RWPE1 (cell line): ENCODE measurements at places on chromosomes 4 and X.

DNA sequence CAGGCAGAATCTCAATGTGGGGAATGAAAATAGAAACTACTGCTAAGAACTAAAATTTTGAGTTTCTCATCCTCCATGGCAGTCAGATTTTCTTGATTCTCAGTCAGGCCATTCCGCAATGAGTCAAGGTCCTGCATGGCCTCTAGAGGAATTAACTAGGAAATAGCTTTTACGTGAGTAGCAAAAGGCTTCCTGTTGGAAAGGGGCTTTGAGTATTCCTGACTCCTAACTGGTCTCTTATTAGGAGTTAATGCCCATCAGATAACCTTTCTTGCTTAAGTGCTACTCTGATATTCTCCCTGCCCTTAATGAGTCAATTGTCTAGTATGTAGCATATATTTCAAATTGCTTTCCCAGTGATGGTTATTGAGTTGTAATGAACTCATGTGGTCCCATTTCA is 65.7 kb upstream of the ARHGAP24 start:
- no peak for DNase-seq

- DNase-seq: no peak
Observed at GRCh38 chrX:45142185-45142584, 58.5 kb downstream of the DIPK2B start.

DNA sequence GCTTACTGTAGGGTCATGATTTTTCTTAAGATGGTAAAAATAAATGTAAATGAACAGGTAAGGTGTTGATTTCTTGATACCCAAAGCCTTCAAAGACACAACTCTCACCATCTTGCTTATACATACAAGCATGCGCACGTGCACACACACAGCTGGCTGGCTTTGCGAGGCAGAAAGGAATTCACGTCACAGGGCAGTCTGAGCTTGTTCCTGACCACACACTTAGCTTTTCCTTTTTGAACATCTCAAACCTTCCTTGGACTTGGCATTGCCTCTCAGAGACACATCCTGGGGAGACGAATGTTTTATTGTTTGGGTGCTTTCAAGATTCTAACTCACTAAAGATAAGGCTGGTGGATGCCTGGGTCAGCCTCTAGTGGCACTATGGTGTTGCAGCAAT is 175.0 kb downstream of the NHS start:
- no peak for DNase-seq

DNA sequence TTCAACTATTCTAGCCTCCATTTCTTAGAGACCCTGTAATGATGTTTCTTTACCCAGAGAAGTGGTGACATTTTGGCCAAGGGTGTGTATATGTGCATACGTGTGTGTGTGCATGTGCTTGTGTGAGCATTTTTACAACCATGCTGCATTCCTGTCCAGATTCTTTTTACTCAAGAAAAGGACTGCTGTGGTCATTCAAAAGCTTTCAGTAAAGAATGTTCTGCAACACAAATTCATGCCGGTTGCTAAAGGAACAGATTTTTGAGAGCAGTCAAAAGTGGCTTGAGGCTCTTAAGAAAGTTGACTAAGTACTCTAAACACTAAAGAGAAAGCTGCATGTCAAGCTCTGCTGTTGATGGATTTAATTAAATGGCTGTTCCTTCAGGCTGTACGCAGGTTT is 65.0 kb upstream of the FMR1 start:
- no peak for DNase-seq

GRCh38 chrX:15464704-15465103 is 28.4 kb downstream of the PIR start:
- no peak for DNase-seq

DNA sequence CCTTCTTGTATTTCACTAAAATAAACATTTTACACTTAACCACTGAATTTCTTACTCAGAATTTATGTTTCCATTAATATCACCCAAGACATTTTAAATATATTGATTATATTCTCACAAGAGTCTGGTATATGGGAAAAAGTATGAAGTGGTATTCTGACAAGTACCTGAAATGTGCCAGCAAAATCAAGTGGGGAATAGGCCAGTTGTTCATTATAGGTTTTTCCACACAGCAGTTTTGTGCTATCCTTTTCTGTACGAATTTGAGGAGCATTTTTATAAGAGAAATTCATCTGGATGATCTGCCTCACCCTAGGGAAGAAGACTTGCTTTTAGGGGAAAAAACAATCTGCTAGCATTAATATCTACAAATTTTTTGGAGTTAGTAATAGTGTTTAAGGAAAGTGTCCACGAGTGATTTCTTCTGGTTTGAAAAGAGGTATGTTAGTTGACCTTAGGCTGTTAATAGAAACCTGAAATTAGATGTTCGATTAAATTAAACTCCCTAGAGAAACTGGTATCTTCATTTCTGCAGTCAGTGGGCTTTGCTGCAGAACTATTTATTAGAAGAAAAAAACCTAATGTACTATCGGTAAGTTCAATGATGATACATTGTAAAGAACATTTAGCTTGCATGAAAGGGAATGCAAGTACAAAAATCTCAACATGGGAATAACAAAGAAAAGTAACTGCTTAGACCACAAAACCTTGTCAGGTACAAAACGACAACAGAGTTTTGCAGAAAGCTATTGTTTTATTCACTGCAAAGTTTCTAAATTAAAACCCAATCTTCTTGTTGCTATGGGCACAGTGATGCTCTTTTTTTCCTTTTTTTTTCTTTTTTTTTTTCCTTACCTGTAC is 1.8 kb downstream of the KLF3 start:
- no peak for DNase-seq
